ENCODE measurements at places on chromosomes 13 and 19. TPM values are rescaled to one million over a fixed set of nuclear protein-coding genes. Genes with fewer than 3 reads are reported as not detected.

GRCh38 chr13:43407023-43407581 is 379.7 kb downstream of the ENOX1 start:
- no peak for DNase-seq

Gene SBK2
- not detected for total RNA-seq

Gene ZGLP1
- 5.5 TPM for total RNA-seq

GRCh38 chr13:79030513-79030912 is 371.6 kb upstream of the OBI1 start:
- DNase-seq: no peak

DNA sequence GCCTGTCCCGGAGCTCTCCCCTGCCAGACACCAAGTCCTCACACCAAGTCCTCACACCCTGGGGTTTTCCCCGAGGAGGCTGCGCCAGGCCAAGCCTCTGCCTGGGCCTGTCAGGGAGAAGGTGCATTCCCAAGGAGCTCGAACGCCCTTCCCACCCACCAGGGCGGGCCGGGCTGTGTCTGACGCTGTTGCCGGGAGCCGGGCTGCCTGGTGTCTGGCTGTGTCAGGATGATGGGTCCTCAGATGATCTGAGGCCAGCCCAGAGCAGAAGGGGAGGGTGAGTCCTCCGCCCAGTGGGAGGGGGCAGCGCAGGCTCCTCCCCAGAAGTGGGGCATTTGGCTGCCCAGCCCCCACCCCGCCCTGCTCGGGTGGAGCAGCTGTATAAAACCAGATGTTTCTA is 2.3 kb upstream of the HAS1 start:
- DNase-seq: no peak

GRCh38 chr19:30206187-30206586 is 166.0 kb upstream of the ZNF536 start:
- no peak for DNase-seq

GRCh38 chr13:103694033-103694432 is 627.8 kb upstream of the SLC10A2 start:
- no peak for DNase-seq

Gene KIR2DL3
- not detected for total RNA-seq

Gene PGLYRP1
- not detected for total RNA-seq

- DNase-seq: no peak
These were observed 108.3 kb downstream of the SLITRK5 start for GRCh38 chr13:87779426-87779825.
